Stimulated activated CD4-positive, alpha-beta T cell treated with anti-CD3 and anti-CD28 coated beads, Interleukin-12 subunit alpha, Interleukin-12 subunit beta, amount 100 ng/mL, for 48 hours (primary cell): ENCODE measurements at places on chromosomes 5 and 9.

GRCh38 chr5:159441441-159441840, 111.2 kb upstream of the IL12B start:
- DNase-seq: no peak

- DNase-seq: no peak
Measured at GRCh38 chr5:109931049-109931780, 241.5 kb downstream of the MAN2A1 start.

GRCh38 chr9:6184749-6185645, 30.6 kb upstream of the IL33 start:
- no peak for DNase-seq

GRCh38 chr9:91583966-91584365, 160.3 kb upstream of the NFIL3 start:
- no peak for DNase-seq

- no peak for DNase-seq
Measured at GRCh38 chr5:132737982-132738681, 786 bp upstream of the KIF3A start.

- DNase-seq: no peak
Measured at GRCh38 chr9:3879726-3880505, 354.1 kb upstream of the RFX3 start.

DNA sequence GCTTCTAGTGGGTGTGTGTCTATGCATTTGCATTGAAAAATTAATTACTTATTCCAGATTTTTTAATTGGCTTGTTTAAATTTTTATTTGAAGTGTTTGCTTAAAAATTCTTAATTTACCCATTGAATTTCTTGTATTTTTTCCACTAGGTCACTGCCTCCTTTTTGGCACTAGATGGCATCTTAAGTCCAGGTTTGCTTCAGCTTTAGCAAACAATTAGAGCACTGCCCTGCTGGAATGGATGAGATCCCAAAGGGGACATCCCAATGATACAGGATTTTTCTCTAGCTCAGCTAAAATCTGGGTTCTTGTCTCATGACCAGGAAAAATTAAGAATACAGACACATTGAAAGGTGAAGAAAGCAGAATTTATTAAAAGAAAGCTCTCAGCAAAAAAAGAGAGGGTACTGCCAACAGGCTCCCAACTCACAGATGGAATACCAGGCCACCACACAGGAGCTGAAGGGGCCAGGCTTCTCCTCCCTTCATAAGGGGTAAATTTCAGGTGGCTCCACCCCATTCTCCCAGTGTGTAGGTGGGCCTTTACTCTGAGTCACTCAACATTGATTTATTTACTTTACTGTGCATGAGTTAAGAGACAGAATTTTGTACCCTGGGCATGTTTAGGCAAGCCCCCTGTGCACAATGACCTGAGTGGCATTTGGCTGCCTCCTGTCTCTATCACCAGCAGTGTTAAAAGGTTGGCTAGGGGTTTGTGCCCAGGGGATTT, 532.4 kb downstream of the ANXA1 start:
- DNase-seq: no peak

DNA sequence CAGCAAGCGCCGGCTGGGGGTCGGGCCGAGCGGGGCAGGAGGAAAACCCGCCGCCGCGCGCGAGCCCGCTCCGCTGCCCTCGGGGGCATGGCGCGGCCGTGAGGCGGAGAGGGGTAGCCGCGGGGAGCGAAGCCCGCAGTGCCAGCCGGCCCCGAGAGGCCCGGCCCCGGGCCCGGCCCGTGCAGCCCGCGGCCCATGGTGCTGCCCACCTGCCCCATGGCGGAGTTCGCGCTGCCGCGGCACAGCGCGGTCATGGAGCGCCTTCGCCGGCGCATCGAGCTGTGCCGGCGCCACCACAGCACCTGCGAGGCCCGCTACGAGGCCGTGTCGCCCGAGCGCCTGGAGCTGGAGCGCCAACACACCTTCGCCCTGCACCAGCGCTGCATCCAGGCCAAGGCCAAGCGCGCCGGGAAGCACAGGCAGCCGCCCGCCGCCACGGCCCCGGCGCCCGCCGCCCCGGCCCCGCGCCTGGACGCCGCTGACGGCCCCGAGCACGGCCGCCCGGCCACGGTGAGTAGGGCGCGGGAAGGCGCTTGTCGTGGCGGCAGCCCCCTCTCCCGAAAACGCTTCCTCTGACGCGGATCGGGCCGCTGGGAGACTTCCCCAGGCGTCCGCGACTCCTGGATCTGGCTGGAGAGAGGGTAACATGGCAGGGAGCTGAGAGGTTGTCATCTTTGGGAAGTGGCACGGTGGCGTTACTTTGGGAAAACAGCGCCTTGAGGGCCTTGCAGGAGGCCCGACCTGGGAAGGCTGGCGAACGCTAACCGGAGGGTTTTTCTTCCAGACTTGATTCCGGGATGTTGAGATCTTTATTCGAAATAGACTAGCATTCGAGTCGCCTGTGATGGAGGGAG, 523 bp downstream of the MAML1 start:
- DNase-seq: peak; percentile 30

GRCh38 chr9:110579034-110579861, at the start of gene SVEP1:
Gene SVEP1, minus strand, starts transcription at chr9:110579741. Its CDS starts 198 bp downstream, at chr9:110579543.
- no peak for DNase-seq

GRCh38 chr9:1890816-1891215, 124.3 kb upstream of the SMARCA2 start:
- DNase-seq: no peak

DNA sequence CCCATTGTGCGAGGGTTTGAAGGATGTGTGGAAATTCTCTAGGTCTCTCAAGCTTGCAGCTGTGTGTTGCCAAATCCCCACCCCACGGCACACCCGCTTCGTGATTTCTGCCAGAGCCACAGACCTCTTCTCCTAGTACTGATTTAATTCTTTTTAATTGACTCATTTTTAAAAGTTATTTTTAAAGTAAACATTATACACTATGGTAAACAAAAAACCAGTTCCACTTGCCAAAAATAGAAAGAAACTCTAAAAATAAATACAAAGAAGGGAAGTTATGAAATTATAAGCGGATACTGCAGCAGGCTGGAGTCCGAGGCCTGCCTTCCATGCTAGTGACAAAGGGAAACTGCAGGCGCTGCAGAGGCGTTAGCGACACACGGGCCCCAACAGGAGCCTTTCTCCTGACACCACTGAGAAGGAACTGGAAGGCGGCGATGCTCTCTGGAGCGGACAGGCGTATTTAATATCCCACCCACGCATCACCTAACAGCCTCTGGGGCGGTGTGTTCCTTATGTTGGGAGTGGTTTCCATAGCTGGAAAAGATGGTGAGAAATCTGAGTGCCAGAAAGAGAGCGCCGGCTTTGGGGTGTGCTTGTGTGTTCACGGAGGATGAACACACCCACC, 122.5 kb downstream of the COL23A1 start:
- no peak for DNase-seq

DNA sequence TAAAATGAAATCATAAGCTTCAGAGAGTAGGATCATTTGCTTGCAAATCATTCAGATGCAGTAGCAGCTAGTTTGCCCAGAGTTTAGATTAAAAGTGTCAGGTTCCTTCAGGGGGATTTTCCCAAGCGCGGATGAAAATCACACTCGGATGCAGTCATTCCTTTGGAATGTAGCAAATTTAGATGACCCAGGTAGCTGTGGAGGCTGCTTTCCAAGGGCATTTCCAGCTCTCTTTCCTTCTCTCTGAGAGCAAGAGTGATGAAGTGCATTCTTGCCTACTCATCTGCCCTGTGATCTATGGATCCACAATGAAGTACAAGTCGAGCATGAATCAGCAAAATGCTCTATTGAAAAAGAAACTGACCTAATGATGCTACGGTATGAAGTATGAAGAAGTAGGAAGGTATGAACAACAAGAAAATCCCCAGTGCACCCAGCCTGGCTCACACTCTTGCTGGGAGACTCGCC, 200.2 kb downstream of the PLK2 start:
- DNase-seq: no peak

- DNase-seq: no peak
Measured at GRCh38 chr9:133774799-133775198, 36.6 kb upstream of the SARDH start.

GRCh38 chr5:52148679-52149078, 639.0 kb upstream of the ITGA1 start:
- DNase-seq: no peak

- no peak for DNase-seq
Measured at GRCh38 chr9:109328978-109329637, 8.2 kb upstream of the EPB41L4B start.

- no peak for DNase-seq
Measured at GRCh38 chr9:107211284-107211923, 71.7 kb upstream of the RAD23B start.

GRCh38 chr5:139094154-139095131, 103.7 kb downstream of the SIL1 start:
- DNase-seq: no peak

DNA sequence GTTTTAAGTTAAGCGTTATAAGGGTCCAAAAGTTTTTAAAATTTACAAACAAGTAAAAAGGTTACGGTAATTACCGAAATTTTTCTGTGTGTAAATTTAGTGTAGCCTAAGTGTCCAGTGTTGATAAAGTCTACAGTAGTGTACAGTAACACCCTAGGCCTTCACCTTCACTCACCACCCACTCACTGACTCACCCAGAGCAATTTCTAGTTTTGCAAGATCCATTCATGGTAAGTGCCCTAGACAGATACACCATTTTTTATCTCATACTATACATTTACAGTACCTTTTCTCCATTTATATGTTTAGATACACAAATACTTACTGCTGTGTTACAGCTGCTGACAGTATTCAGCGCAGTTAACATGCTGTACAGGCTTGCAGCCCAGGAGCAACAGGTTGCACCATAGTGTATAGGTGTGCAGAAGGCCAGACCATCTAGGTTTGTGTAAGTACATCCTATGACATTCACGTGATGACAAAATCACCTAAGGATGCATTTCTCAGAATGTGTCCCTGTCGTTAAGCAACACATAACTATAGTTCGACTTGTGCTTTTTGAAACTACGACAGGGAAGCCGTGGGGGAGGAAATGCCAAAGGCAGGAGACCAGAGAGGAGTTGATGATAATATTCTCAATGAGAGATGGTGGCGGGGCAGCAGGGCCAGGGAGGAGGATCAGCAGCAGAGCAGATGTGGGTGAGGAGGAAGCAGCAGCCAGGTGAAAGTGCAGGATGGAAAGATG, 48.6 kb downstream of the PSMB7 start:
- no peak for DNase-seq

GRCh38 chr5:6705088-6705487, 8.1 kb upstream of the TENT4A start:
- DNase-seq: no peak

- no peak for DNase-seq
Measured at GRCh38 chr5:143349177-143349576, 54.3 kb downstream of the NR3C1 start.

DNA sequence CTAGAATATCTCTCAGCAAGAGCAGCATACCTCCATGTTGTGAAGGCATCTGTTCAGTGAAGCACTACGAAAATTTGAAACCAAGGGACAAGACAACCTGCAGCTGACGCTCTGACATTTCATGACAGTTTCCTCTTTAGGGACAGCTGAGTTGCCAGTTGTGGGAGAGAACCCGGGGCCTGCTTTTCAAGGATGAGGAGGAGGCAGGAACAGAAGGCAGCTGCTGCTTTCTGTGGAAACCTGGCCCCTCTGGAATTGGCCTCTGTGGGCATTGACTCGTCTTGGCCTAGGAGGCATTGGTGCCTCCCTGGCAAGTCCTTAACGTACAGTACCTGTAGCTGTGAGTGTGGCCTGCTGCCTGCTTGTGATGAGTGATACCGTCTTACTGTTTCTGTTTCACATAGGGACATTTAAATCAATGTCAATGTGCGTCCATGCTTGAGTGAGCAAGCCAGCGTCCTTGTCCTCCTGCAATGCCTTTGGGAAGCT, 21.6 kb downstream of the SLC46A2 start:
- no peak for DNase-seq

GRCh38 chr5:141695627-141696215, 13.7 kb upstream of the ARAP3 start:
- no peak for DNase-seq

GRCh38 chr9:115914291-115914690, 239.3 kb upstream of the PAPPA start:
- no peak for DNase-seq

DNA sequence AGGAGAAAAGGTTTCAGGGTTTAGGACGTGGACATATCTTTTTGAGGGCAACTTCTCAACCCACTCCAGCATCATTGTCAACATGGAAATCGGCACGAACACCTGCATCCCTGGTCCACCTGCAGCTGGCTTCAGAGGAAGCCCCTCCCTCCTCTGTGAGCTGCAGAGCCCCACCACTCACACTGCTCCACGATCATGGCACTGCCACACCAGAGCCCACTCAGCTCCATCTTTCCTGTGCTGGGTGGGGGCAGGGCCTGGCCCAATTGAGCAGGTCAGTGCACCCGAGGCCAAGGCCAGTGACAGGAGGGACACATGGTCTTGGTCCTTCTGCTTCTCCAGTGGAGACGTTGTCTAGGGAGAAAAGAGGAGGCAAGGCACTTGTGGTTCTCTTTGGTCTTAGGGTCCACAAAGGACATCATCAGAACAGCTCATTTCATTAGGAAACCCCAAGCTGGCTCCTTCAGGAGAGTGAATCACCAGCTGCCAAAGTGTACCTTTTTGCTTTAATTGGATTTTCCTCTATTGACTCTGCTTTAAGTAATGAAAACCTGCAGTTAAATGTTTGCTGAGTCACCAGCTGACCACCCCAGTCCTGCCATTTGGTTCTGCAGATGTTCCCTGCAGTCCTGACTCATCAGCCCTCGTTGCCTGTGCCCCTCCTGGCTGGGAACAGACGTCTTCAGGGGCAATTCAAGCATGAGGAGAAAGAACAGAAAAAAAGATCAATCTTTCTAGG, 56.2 kb downstream of the UBE2QL1 start:
- DNase-seq: no peak

- no peak for DNase-seq
Measured at GRCh38 chr9:11192993-11193392, 580.2 kb upstream of the PTPRD start.

DNA sequence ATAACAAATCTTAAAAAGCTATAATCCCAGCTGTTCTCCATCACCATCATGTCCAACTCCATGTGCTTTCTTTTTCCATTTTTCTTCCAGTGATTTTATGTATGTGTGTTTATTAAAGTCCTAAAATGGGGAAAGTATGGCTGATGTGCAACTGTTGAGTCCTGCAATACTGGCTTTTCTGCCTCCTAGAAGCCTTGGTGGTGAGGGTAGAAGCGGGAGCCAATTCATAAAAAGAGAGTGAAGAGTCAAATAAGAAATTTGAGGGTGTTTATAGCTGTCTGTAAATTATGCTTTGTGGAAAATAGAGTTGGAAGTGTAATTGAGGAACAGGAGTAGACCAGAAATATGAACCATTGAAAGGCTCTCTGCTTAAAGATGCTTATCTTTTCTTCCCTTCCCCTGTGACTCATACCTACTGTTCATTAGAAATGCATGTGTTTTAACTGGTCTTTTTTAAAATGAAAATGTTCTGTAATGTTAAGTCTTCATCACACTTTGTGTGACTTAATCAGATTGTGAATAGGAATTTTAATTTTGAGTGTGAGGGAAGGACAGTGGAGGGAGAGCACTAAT, 80.1 kb downstream of the ZCCHC7 start:
- no peak for DNase-seq

DNA sequence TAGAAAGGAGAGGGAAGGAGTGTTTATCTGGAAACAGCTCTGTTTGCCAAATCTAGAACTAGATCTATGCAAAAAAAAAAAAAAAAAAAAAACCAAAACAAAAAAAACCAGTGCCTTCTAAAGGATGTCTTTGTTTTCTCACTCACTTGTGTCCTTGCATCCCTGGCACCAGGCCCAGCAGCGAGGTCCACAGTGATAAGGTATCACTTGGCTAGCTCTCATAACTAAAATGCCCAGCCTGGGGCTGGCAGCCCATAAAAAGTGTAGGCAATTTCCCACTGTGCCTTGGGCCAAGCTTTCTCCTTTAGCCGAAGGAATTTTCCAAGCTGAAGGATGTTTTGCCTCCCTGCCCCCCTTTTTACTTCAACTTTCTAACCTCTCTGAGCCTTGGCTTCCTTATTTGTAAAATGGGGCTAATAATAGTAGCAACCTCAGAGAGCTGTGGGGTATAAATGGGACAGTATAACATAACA, 20.8 kb downstream of the RGS3 start:
- no peak for DNase-seq
